ENCODE measurements at places on chromosomes 16 and 17.

- DNase-seq = no peak
These were observed 14.2 kb upstream of the CACNG4 start for GRCh38 chr17:66950325-66950724.

DNA sequence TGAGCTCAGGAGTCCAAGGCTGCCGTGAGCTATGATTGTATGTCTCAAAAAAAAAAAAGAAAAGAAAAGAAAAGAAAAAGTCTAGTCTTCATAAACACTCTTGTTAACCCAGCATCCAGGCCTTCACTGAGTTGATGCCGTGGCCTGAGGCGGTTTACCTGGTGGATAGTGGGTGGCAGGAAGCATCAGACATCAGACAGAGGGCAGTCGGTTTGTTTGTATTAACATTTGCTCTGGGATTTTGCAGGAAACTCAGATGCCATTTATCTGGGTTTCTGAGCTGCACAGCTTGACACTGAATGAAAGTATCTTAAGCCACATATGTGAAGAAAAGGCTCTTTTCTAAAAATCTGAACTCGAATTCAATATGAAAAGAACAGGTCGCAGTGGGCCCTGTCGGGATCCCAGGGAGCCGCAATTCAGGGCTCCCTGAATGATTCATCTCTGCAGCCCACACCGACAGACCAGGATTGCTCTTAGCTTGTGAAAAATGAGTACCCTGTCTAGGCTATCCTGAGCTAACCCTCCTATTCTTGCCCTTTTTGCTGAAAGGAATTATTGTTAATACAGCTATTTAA is 1.1 kb upstream of the DBNDD1 start:
- no peak for DNase-seq

DNA sequence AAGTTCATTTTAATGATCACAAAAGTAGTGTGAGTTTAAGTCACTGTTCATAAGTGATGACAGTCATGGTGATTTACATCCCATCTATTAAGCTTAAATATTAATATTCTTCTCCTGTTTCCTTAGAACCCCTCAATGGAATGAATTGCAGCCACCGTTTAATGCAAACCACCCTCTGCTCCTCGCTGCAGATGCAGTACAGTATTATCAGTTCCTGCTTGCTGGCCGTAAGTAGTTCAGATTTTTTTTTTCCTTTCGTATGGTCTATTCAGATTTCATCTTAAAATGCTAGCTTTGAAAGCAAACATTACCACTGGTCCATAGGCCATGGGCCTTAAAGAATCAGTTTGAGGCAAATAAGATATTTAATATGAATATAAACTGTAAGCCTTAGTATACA is 359.0 kb upstream of the TBX2 start:
- no peak for DNase-seq

GRCh38 chr17:81428948-81429774 is 33.9 kb downstream of the BAHCC1 start:
- no peak for DNase-seq

GRCh38 chr17:44786551-44787081 is 27.8 kb downstream of the ADAM11 start:
- no peak for DNase-seq

GRCh38 chr17:42180922-42181850 is at the start of gene KCNH4:
KCNH4 (minus strand) TSS chr17:42181142; CDS start chr17:42180945, 197 bp downstream.
- DNase-seq = peak; percentile 5

GRCh38 chr16:30456302-30456701 is 10.6 kb upstream of the SEPHS2 start:
- DNase-seq = no peak

DNA sequence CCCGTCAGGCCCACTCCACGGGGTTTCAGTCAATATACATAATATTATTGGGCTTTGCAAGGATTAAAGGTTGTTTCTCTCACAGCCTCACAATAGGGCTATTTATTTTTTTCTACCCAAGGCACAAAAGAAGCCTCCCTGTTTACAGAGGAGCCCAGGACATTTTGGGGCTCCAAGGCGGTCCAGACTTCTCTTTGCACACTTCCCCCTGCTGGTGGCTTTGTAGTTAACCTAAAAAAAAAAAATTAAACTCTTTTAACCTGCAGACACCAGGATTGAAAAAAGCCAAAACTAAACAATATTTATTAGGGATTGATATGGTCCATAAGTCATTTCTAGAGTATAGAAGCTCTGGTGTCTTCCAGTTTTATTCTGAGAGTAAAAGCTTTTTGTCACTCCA is 169.7 kb upstream of the ZFHX3 start:
- no peak for DNase-seq

- DNase-seq = no peak
These were observed 29.8 kb upstream of the ABCC11 start for GRCh38 chr16:48277158-48277557.

DNA sequence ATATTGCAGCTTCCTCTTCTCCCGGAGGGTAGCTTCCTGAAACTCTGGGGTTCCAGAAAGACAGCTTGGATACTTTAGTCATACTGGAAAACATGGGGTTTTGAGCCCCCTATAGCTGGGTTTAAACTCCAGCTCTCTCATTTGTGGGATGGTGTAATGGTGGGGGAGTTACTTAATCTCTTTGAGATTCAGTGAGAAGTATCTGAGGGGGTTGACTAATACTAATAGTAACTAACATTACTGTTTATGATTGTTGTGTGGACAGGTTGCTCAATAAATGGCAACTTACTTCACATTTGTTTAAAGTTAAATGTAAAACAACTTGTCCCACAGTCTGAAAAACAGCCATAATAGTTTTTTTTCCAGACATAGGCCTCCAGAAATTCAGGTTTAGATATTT is 5.1 kb upstream of the SUZ12 start:
- DNase-seq = no peak

GRCh38 chr17:59637611-59638310 is 18.1 kb downstream of the CLTC start:
- DNase-seq = no peak

DNA sequence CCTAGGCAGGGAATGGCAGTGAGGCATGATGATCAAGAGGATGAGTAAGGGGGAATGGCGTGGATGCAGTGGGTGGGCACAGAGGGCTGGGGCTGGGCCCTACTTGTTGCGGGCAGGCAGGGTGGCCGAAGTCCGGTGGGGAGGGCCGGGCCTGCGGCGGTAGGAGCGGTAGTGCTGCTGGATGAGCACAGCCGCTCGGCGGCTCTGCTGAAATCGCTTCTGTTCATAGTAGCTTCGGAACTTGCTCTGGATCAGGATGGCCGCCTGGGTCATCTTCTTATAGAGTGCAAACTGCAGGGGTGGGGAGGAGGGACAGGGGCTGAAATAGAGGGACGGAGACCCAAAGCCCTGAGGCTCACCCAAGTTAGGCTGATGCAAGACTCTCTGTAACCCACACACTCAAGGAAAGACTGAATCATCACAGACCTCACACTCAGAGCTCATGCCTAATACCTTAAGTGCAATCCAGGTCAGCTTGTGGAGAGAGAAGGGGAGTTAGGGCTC is 1.5 kb upstream of the SPAG7 start:
- peak; percentile 66 for DNase-seq

DNA sequence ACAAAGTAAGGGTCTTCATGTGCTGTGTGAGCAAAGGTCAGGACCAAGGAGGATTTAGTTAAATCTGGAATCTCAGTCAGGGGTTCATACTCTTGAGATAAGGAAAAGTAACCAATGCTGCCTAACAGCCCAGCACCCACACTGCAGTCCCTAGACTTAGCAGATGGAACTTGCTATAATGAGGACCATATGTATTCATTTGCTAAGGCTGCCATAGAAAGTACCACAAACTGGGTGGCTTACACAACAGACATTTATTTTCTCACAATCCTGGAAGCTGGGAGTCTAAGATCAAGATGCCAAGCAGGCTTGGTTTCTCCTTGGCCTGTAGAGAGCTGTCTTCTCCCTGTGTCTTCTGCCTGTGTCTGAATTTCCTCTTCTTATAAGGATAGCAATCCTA is 20.8 kb downstream of the ZP2 start:
- no peak for DNase-seq

GRCh38 chr17:12548558-12548957 is 117.1 kb upstream of the MYOCD start:
- DNase-seq = no peak
